ENCODE measurements at places on chromosomes 1 and 21.

DNA sequence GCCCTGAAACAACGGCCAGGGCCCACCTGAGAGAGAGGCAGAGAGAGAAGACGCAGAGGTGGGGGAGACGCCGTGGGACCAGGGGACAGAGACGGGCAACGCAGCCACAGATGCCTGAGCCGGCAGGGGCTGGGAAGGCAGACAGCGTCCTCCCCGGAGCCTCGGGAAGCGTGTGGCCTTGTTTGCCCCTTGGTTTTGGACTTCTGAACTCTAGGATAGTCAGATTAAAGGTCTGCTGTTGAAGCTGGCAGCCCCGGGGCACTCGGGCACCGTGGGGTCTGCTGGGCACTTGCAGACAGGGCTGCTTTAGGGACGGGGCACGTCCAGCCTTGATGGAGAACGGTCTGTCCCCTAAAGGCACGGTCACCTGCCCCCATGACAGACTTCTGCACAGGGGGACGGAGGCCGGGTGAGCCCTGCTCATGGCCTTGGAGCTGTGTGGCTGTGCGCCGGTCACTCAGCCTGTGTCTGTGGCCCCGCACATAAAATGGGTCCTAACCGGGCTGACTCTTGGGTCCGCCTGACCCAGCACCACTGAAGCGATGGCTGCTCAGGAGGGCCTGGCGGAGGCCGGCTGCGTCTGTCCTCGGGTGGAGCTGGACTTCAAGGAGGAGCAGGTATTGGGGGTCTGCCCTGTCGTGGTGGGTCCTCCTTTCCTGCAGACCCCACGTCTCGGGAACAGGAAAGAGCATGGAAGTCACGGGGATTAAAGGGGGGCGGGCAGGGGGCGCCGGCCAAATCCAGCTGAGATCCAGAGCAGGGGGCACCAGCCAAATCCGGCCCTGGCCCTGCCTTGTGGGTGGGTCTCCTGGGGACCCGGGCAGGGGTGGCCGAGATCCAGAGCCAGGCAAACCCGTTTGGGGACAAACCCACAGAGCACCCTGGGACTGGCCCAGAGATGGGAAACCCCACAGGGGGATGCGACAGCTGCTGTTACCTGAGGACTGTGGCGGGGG, 9.6 kb upstream of the RNF223 start:
- no peak for DNase-seq

- DNase-seq = peak; percentile 67
Observed at GRCh38 chr1:206461602-206462455, 8.4 kb upstream of the IKBKE start.

DNA sequence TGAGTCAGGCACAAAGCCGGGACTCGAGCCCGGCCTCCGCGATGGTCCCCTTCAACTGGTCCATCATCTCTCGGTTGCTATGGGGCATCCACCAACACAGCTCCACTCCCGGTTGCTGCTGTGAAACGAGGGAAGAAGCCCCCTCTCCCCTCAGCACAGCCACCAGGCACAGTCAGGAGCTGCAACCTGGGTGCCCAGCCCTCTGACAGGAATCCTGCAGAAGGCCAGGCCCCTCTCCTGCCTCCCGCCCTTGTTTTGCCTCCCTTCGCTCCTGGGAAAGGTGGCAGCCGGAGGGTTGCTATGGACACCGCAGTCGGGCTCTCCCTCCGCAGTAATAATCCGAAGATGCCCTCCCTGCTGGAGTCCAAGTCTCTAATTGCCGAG, 8.9 kb upstream of the KCNN3 start:
- no peak for DNase-seq

DNA sequence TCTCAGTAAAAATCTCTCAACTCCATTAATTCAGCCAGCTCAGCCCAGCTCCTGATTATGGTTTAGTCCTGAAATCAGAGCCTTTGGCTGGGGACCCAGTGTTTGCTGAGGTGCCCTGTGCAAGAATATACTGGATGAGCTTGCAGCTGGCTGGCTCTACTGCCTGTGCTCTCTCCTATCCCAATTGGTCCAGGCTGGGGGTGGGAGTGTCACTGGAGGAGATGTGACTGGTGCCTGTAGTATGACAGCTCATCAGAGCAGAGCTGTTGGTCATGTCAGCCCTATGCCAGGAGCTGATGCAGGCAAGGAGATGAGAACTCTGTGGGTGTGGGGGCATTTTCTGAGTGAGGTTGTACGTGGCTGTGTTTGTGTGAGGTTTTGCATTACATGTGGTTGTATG, 87.0 kb downstream of the TNR start:
- no peak for DNase-seq

GRCh38 chr1:100217834-100218233, 31.8 kb downstream of the DBT start:
- no peak for DNase-seq

DNA sequence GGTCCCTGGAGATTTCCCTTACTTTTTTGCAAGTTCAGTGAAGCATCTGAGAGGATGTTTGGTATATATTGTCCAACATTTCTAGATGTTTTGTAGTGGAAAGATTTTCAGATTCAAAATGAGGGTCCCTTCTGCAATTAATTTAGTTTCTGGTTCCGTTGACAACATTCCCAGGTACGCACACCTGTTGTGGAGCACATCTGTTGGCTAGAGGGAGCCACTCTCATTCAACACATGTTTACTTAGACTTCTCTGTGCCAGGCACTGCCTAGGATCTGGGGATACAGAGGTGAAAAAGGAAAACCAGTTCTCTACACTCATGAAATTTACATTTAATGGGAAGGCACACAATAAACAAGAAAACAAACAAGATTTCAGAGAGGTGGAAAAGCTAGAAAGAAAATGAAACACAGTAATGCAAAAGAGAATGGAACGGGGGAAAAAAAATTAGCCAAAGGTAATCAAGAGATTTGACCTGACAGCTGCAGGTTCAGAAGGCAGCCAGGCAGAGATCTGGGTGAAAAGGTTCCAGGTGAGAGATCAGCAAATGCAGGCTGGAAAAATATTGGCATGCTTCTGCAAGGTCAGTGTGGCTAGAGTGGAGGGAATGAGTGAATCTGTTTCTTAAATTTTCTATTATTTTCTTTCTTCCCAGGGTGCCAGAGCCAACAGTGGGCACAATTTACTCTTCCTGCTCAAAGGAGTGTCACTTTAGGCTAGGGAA, 48.4 kb upstream of the KAZN start:
- no peak for DNase-seq

DNA sequence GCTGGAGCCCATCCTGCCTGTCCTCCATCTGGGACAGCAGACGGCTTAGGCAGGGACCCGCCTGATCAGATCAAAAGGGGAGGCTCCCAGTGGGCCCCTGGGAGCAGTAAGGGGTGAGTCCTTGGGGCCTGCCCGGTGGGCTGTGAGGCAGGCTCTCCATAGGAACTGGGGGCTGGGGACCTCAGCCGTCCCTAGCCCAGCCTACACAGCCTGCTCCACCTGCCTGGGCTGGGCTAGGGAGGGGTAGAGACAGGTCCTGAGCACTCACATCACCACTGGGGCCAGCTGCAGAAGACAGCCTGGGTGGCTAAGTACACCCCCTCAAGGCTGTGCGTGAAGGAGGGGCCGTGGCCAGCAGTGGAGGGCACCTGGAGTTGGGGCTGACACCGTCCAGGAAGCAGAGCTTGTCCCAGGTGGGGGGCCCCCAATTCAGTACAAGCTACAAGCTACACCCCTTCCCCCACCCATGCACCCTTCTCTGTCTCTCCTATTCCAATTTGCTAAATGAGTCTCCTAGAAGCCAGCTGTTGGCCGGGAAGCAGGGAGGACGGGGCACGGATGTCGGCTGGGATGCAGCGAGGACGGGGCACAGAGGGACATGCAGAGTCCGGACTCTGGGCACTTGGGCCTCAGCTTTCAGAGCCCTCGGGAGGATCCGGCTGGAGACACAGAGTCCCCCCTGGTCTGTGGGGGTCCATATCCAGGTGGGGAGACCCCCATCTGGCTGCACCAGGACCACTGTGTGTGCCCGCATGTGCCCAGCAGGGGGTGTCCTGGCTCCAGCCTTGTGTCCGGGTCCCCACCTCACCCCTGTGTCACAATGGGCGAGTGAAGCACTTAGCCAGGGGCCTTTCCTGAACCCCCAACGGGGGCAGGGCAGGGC, 1.7 kb downstream of the ISG15 start:
- no peak for DNase-seq

GRCh38 chr1:160260406-160261382, 1.7 kb downstream of the DCAF8 start:
- peak; percentile 97 for DNase-seq

GRCh38 chr1:153742411-153743142, 14.7 kb downstream of the INTS3 start:
- peak; percentile 100 for DNase-seq

DNA sequence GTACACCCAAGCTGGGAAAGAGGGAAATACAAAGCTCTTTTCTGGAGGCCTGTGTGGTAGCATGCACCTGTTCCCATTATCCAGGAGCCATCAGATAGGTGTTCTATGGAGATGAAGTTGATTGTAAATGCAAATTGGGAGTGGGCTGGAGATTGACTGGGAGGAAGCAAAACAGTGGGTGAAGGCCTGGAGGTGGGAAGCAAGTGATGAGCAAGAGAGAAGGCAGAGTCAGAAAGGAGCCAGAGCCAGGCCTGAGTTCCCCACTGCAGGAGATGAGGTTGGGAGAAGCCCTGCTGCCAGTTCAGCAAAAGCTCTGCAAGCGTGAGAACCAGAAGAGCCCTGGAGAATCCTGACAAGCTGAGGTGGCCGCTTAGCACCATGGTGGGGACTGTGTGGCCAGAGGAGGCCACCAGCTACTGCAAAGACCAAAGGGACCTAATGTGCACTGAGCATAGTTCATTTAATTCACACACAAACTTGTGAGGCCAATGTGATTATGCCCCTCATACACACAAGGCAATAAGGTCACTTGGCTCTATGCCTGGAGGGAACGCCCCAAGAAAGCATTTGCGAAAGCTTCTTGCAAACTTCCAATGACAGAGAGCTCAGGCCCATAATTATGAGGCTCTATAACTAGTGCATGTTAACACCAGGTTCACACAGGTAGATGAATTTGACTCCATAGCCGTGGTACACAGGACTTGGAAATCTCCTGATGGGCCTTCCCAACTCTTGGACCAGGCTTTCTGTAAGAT, 73.0 kb upstream of the GRIK3 start:
- DNase-seq = no peak

Data from renal cortical epithelial cell (primary cell).